ENCODE measurements at places on chromosomes 4 and X.

- no peak for DNase-seq
Observed at GRCh38 chr4:4350909-4351308, 36.0 kb upstream of the NSG1 start.

- DNase-seq = no peak
Observed at GRCh38 chr4:19187691-19188090, 1064.0 kb upstream of the SLIT2 start.

DNA sequence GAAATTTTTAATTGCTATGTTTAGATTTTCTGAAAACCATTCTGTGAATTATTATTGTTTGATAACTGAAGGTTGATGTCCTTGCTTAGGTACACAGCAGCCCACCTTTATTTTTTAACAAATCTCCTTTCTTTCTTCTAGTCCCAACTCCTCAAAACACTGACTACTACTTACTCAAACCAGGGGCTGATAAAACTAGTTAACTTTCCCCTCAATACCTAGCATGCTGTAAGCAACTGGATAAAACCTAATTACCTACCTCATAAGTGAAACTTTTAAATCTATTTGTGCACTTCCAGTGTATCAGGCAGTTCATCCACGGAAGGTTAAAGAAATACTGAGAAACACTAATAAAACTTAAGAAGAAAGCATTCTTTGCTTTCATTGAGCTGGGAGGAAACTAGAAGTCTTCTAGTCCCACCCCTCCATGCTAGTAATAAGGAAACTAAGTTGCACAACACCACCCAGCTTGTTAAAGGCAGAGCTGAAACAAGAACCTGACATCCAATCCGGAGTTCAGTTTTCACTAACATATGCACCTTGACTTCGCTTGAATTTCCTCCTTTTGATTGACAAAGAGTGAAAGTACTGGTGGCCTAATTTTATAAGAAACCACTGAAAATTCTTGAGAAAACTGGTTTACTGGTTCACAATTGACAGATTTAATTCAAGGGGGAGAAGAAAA, 180.2 kb upstream of the TET2 start:
- no peak for DNase-seq

- DNase-seq = no peak
Observed at GRCh38 chrX:84737471-84737871, 235.2 kb upstream of the HDX start.

DNA sequence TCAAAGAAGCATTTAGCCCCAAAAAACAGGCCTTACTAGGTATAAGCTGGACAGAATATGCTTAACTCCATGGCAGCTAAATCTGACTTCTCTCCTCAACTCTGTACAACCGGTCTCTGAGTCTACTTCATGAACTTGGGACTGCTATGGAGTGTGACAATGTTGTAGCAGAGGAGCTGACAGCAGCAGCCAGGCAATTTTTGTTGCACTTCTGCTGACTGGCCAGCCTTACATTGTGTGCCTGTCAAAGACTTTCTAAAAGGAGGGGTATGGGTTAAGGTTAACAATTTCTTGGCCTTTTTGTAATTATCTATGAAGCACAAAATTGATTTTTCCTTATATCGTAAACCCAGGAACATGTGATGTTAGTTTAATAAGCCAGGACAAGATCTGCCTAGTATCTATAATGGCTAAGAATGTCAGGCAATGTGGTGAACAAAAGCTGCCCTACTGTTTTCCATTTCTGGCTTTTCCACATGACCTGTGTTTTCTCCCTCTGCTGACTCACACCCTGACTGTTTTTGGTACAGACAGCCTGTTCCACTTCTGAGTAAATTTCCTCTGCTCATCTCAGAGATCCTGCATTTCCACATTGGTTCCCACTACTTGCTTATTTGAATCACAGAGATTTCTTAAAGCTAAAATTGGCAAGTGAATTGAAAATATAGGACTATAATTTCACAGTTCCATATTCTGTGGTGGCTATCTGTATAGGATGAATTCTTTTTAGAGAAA, 9.3 kb downstream of the NOX1 start:
- no peak for DNase-seq

DNA sequence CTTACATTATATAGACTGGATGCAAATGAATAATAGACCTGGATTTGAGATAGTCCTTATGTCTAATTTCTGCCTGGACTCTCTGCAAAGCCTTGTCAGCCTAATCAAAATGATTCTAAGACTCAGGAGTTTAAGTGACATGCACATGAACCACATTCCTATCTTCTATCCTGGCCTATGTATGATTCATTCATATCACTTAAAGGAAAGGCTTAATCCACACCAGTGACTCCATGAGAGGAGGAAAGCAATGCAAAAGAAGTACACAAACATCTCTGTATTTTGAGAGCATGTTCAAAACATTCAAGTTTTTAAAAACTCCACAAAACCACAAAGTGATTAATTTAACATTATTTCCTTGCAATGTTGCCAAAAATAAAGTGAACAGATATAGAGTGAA, 14.6 kb downstream of the AMOT start:
- no peak for DNase-seq

DNA sequence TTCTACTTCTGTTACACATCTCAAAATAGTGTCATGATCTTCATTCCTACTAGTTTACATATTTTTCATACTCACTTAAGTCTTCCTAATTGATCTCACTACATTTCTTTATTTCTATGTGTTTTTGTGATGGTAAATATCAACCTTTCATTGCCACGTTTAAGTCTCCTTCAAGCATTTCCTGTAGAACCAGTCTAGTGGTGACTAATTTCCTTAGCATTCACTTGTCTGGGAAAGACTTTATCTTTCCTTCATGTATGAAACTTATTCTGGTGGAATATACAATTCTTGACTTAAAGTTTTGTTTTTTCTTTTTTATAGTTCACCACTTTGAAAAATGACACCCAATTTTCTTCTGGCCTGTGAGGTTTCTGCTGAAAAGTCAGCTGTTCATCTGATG, 181.4 kb upstream of the NEIL3 start:
- no peak for DNase-seq

- DNase-seq = no peak
Observed at GRCh38 chr4:140861359-140862176, 105.4 kb upstream of the TBC1D9 start.
